ENCODE measurements at places on chromosomes 12 and 14.

- DNase-seq, result no peak
Measured at GRCh38 chr12:55063291-55063690, 43.5 kb downstream of the NEUROD4 start.

- DNase-seq, result peak; percentile 18
Measured at GRCh38 chr12:115598871-115599811, 678.4 kb downstream of the MED13L start.

GRCh38 chr12:95006206-95006605 is 2.7 kb upstream of the NDUFA12 start:
- no peak for DNase-seq

GRCh38 chr12:124938587-124938986 is 24.1 kb upstream of the UBC start:
- DNase-seq, result no peak

DNA sequence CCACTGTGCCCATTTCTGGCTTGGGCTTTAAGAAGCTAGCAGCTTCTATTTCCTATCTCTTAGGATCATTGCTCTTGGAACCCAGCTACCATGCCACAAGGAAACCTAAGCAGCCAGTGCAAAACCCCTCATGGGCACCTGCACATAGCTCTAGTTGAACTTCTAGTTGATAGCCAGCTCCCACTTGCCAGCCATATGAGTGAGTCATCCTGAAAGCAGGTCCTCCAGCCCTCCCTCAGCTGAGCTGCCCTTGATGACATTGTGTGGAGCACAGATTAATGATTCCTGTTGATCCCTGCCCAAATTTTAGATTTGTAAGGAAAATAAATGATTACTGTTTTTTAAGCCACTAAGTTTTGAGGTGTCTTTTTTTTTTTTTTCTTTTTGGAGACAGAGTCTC is 234.2 kb upstream of the FBXO33 start:
- DNase-seq, result no peak

DNA sequence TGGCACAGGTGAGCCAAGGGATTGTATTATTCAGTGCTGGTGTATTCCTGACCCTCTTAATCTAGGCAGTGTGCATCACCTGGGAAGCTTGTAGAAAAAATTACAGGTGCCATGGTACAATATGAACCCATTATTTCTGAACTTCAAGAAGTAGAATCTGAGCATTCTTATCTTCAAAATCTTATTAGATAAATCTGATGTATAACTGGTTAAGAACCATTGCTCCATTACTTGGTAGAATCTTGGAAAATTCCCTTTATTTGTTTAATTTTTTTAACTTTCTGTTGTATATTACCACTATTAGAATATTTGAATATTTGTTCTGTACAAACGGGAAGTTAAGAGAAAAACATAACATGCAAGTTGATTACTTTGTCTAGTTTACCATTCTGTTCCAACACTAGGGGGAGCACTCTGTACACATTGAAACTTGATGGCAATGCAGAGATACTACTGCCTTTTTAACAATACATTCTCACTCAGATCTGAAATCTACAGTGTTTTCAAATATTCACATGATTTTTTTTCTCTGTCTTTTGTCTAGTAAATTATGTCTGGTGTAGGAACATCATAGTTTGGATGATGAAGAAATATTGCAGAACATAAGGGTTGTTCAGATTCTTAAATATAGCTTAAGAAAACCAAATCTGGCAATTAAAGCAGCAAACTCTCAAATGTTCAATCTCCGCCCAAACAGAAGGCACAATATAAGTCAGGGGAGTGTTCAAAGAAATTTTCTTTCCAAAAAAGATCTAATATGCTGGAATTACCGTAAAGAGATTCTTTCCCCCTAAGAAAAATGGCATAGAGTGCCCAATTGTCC is 196.6 kb downstream of the PCNX1 start:
- no peak for DNase-seq

GRCh38 chr14:34113005-34113511 is 162.2 kb upstream of the EGLN3 start:
- no peak for DNase-seq

- no peak for DNase-seq
Measured at GRCh38 chr12:91434081-91434480, 251.5 kb upstream of the DCN start.

- no peak for DNase-seq
Measured at GRCh38 chr14:31935391-31935790, 141.7 kb upstream of the ARHGAP5 start.

- DNase-seq, result no peak
Measured at GRCh38 chr14:103188810-103189480, 65.7 kb downstream of the TNFAIP2 start.

- DNase-seq, result no peak
Measured at GRCh38 chr14:22338381-22338780, 250.6 kb downstream of the DAD1 start.

DNA sequence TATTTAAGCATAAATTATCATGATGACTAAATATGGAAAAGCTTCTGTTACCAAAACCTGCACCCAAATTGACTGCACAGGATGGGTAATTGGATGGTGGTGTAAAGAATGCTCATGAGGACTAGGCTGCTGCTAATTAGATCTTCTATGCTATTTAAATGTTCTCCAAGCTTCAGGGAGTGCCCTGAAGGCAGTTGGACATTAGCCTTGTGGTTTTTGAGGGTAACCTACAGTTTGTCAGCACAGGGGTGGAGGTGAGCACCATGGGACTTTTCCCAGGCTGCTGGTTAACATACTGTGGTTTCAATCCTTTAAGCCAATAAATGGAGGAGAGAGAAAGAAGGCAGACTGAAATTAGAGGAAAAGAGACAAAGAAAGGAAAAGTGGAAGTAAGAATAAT is 145.0 kb downstream of the WIF1 start:
- no peak for DNase-seq

DNA sequence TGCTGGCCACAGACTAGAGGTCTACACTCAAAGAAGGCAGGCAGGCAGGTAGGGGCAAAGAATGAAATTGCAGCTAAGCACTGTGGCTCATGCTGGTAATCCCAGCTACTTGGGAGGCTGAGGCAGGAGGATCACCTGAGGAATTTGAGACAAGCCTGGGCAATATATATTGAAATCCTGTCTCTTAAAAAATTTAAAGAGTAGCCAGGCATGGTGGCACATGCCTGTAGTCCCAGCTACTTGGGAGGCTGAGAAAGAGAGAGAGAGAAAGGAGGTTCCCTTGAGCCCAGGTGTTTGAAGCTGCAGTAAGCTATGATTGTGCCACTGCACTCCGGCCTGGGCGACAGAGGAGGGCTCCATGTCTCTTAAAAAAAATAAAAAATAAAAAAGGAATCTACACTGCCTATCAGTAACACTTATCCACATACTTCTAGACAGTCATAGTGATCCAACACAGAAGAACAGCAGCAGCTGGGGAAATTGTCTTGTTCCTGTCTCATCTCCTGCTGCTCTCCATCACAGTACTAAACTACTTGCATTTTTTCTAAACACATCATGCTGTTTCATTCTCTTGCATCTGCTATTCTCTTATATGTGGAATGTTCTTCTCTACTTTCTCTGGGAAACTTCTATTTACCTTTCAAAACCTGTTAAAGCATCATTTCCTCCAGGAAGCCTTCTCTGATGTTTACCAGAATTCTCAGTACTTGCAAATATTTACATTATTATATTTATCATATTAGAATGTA is 57.2 kb downstream of the ATF7 start:
- no peak for DNase-seq

DNA sequence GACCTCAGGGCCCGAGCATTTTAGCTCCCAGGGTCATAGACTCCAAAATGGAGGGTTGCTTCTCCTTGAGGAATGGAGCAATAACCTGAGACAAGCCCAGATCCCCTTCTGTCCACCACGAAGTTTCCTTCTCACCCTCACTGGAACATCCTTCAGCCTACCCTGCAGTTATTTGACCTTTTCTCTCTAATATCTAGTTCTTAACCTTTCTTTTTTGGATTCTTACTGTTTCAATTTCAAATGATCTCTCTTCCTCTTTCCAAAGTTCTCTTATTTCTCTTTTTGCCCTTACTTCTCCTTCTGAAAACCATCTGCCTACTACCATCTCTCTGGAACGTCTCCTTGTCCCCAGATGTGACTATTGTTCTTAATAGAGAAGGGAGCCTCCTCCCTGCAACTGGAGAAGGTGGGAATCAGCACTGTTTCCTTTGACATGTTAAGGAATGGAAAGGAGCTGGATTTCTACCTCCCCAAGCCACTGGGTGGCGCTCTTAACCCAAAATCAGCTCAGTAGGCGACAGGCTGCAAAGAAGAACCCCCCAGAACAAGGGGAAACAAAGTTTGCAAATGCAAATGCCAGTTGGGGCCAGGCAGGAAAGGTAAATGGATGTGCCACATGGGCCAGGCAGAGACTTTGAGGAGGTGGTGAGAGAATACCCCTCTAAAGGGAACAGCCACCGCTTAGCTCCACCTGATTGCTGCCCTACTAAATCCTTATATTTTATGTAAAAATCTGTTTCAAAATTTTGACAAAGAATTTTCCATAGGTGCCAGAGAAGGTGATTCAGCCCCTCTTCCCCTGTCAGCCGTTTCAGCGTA is 22.4 kb upstream of the PDE1B start:
- DNase-seq, result peak; percentile 91

DNA sequence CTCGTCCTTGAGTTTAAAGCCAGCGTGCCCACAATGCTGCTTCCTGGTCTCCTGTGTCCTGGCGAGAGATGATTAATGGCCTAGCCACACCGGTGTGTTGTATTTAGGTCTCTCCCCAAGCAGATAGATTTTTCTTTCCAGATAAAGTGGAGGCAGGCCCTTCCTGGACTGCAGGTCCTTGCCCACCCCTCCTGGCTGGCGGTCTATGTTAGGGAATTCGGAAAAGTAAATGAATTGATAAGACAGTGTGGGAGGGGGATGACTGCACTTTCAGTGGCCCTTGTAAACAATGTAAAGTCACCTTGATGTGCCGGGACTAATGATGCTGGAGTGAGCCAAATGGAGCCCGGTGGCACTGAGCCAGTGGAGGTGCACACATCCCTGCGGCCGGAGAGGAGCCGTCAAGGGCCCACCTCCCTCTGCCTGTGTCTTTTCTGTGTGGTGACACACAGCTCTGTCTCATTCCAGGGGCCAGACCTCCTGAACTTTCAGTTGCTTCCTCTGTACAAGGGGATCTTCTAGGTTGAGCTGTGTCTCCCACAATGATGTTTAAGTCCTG is 70.6 kb upstream of the ESRRB start:
- no peak for DNase-seq

DNA sequence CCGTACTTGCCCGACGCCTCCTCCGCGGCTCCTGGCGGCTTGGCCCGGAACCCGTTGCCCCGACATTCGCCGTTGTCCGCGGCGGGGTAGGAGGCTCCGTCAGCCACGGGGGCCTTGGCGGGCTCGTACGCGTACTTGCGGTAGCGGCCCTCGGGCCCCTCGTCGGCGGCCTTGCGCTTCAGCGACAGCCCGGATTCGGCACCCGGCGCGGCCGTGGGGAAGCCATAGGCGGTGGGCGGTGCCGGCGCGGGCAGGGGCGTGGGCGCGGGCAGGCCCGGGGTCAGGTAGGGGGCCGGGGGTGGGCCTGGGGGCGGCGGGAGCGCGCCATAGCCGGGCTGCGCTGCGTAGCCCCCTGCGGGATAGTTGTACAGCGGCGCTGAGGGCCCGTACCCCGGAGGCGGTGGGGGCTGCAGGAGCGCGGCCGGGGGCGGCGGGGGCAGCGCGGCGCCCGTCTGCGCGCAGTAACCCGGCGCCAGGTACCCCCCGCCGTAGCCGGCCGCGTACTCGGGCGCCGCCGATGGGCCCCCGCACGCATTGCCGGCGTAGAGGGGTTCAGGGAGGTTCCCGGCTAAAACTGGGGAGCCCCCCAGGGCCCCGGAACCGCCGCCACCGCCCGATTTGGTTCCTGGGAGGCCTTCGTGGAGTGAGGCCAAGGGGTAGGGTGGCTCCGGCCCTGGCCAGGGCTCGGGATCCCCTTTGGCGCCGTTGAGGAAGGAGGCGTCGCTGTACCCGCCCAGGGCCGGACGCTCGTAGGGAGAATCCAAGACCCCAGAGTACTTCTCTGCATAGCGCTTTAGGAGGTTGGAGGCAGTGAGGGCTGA is 26.9 kb downstream of the FIGNL2 start:
- no peak for DNase-seq

- DNase-seq, result no peak
Measured at GRCh38 chr12:89732522-89732921, 23.9 kb upstream of the ATP2B1 start.

DNA sequence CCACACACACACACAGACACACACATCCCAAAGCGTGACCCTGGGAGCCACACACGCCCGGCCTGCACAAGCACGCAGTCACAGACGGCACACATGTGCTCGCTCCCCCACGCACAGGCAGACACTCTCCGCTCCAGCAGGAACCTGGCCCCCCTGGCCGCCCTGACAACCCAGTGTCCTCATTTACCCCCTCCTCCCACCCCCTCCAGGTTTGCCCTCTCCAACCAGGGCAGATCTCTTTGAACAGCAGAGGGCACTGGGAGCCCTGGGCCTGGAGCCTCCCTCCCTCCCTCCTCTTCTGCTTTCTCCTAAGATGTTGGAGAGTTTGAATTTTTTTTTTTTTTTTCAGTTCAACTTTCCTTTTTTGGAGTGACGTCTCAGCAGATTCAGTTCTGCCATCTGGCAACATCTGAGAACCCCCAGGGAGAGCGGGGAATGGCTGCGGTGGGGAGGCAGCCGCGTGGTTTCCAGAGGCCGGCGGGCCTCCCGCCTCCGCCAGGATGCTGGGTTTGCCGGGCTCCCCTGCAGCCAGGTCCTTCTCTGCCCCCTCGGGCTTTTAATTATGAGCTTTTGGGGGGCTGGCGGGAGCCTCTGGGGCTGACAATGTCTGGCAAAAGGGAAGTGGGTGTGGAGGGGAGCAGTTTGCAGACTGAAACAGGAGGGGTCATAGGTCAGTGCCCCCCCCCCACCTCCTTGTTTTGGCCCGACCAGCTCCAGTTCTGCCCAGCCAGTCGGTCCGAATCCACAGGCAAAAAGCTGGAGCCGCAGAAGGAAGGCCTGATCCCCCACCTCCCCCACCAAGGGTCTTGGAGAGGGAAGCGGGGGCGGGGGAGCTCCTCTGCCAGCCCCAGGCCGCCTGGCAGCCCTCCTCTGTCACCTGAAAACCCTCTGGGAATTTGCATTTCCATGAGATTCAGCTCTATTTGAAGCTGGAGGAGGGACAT is 1.3 kb upstream of the NCOR2 start:
- peak; percentile 86 for DNase-seq

GRCh38 chr12:17763366-17763765 is 326.6 kb downstream of the RERGL start:
- DNase-seq, result no peak

- DNase-seq, result no peak
Measured at GRCh38 chr14:56124327-56124726, 6.1 kb downstream of the PELI2 start.
